Chondrocyte (in vitro differentiated cells): ENCODE measurements at places on chromosomes 6 and 20. TPM values are rescaled to one million over a fixed set of nuclear protein-coding genes. Genes with fewer than 3 reads are reported as not detected.

MYH7B gene
- total RNA-seq = 0.30 to 0.64 TPM in 2 of 3 replicates, not detected in the other

RXRB gene
- 45.1 to 51.5 TPM (median 46.5 TPM) in 3 replicates for total RNA-seq

LTA gene
- not detected in 3 replicates for total RNA-seq

C6orf141 gene
- not detected in 3 replicates for total RNA-seq

RTEL1 gene
- total RNA-seq = 20.4 to 45.3 TPM (median 21.9 TPM) in 3 replicates

CST4 gene
- not detected in 3 replicates for total RNA-seq

COX7A2 gene
- total RNA-seq = 302 to 311 TPM (median 303 TPM) in 3 replicates

OXT gene
- total RNA-seq = not detected in 3 replicates

IL17A gene
- not detected in 3 replicates for total RNA-seq

GRCh38 chr6:42380228-42380979 is 71.3 kb downstream of the TRERF1 start:
- H3K27ac ChIP-seq = no peak overlapping the region
- DNase-seq = no peak
- no peak overlapping the region for H3K4me3 ChIP-seq
- H3K27me3 ChIP-seq = no peaks in the 10 kb centered on the region

DNA sequence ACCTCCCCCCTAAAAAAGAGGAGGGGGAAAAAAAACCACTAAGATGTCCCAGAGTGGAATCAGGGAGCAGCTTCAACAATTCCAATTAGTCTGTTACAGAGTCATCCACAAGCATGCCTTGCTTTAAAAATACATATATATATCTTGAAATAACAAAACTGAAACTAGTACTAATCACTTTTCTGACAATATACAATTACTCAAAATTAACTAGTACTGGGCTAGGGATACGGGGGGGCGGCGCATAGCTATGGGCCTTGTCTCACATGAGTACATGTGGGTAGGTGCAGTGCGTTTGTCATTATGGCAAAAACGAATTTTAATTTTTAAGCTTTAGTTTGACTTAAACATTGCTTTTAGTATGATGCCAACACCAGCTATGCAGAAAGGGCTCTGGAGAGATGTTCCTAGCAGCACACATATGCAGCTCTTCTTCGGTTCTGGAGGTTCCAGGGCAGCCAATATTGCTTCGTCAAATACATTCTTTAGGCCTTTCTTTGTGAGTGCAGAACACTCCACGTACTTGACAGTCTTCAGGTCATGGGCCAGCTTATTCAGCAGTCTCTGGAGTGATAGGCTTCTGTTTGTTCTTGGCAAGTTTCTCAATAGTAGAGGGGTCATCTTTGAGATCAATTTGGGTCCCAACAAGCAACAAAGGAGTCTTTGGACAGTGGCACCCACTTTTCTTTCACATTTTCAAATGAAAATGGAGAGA is 38.8 kb downstream of the ITCH start:
- peak overlapping the region; percentile 82 for H3K27ac ChIP-seq
- peaks cover 43% of the 10 kb centered on the region for H3K4me1 ChIP-seq
- H3K36me3 ChIP-seq = peaks cover 28% of the 10 kb centered on the region
- DNase-seq = peak; percentile 28
- no peaks in the 10 kb centered on the region for H3K27me3 ChIP-seq

DNA sequence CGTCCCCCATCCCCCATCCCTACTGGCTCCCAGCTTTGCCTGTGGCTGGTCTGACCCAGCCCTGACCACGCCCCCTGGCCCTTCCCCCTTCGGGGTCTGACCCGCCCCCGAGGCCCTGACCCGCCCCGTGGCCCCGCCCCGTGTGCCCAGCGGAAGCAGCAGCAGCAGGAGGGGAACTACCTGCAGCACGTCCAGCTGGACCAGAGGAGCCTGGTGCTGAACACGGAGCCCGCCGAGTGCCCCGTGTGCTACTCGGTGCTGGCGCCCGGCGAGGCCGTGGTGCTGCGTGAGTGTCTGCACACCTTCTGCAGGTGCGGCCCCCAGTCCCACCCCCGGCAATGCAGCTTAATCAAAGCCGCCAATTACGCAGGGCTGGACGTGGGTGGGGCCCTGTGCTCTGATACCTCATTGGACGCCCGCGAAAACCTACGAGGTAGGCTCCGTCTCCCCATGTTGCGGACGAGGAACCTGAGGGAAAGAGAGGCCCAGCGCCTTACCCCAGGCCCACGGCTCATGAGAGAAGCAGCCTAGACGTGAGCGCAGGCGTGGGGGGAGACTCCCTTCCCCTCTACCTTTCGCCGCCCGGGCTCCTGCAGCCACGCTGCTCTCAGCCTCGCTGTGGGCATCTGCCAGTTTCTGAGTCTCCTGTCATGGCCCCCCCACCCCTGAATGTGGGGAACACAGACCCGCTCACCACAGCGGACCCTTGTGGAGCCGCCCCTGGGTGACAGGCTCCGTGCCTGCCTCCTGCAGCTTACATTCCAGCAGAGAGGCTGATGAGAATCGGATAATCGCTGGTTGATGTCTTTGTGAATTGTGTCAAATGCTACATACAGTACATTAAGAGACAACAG is 12.8 kb downstream of the RBCK1 start:
- H3K4me3 ChIP-seq = no peak overlapping the region
- H3K36me3 ChIP-seq = peaks cover 23% of the 10 kb centered on the region
- H3K4me1 ChIP-seq = no peaks in the 10 kb centered on the region
- DNase-seq = no peak

- H3K27me3 ChIP-seq = no peaks in the 10 kb centered on the region
- no peaks in the 10 kb centered on the region for H3K36me3 ChIP-seq
- H3K4me3 ChIP-seq = no peak overlapping the region
- peaks cover 5% of the 10 kb centered on the region for H3K4me1 ChIP-seq
- no peak for DNase-seq
Observed at GRCh38 chr6:164014346-164015087, 600.0 kb downstream of the QKI start.

DNA sequence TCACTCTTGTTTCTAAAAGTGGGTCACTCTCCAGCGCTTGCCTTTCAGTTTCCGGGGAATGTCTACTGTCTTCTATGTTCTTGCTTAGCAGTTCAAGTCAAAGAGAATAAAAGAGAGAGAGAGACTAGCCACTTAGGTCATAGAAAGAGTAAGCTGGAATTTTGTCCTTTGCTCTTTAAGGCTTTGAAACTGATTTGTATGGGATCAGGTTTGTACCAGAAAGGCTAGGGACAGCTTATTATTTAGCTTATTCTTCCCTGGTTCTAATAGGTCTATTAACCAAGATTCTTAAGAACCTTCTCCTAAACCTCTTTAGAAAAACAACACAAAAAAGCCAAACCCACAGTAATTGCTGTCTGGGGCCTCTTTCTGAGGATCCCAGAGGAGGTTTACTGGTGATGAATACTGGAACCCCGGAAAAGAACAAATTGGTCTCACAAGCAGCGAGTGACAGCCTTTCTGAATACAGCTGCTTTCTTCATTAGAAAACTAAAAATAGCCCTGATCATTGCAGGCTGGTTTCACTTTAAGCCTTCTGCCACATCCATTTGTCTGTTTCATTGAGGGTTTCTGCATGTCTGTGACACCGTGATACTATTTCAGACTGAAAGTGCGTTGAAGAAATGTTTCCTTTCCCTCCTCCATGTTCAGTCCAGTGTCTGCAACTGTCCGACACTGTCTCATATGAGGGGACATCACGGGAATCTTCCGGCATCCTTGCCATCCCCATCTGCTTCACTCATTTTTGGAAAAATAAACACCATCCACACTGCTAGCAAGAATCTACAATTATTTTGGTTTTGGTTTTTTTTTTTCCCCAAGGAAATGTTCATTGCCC is 75.1 kb upstream of the ATXN1 start:
- DNase-seq = no peak
- H3K36me3 ChIP-seq = no peaks in the 10 kb centered on the region
- H3K4me1 ChIP-seq = peaks cover 31% of the 10 kb centered on the region
- H3K27ac ChIP-seq = peak overlapping the region; percentile 89
- no peaks in the 10 kb centered on the region for H3K27me3 ChIP-seq

DNA sequence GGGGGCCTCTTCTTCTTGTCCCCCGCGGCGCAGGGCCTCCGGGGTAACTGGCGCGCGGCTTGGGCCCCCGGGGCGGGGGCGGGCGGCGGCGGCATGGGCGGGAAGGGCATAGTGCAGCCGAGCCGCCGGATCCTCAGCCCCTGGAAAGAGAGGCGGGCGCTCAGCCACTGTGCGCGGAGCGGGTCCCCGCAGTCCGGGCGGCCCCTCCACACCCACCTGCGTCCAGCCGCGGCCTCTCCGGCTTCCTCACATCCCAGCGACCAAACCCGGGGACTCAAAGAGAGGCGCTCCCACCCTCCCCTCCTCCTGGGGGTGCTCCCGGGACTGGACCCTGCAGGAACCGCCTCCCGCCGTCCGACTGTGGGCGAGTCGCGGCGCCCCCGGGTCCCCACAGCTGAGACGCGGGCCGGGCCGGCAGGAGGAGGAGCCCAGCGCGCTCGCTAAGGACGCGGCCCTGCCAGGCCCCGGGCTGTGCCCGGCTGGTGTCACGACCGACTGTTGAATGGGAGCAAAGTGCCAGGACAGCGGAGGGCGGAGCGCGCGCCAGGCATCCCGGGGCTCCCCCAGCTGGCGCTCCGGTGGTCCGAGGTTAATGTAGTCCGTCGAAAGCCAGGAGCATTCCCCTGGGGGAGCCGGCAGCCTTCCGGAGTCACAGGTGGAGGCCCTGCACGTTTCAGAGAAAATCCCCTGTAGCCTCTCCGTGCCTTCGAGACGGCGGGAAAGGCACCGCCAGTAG is at the start of gene PRR18:
Gene PRR18 (minus strand): TSS at position 360 of the 736 bp plus-strand sequence. CDS start 250 bp downstream, at position 110.
- DNase-seq = no peak
- H3K36me3 ChIP-seq = no peaks in the 10 kb centered on the region
- H3K27me3 ChIP-seq = peaks cover 26% of the 10 kb centered on the region

DNA sequence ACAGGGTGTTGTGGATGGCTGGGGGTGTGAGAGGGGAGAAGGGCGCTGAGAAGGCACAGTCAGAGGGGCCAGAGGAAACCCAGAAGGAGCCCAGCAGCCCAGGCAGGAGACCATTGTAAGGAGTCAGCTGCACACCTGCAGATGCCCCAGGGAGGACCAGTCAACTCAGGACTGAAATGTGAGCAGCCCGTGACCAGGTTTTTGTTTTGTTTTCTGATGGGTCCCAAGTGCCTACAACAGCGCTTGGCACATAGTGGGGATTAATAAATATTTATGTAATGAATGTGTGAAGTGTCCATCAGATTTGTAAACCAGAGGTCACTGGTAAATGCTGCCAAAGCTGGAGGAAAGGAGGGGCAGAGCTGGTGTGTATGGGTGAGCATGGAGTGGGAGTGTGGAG is 30.2 kb downstream of the TRAM2 start:
- H3K36me3 ChIP-seq = peaks cover 9% of the 10 kb centered on the region
- peak overlapping the region; percentile 95 for H3K27ac ChIP-seq
- no peak for DNase-seq
- H3K4me1 ChIP-seq = peaks cover 100% of the 10 kb centered on the region

DNA sequence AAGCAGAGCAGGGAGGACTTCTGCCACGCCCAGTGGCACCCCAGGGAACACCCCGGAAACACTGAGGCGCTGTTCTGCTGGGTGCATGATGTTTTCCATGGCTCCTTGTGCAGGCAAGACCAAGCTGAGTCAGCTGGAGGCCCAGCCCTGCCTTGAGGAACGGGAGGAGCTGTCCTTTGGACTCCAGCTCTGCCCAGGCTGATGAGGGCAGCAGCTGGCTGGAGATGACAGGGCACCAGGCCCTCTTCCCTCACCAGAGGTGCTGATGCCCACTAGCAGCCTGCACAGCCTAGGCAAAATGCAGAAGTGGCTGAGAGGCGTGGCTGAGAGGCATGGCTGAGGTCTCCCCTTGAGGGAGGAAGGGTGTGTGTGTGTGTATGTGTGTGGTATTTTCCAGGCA is 2.4 kb downstream of the C6orf132 start:
- H3K4me1 ChIP-seq = peaks cover 40% of the 10 kb centered on the region
- H3K4me3 ChIP-seq = no peak overlapping the region
- no peaks in the 10 kb centered on the region for H3K36me3 ChIP-seq
- no peak overlapping the region for H3K27ac ChIP-seq
- no peaks in the 10 kb centered on the region for H3K27me3 ChIP-seq

GRCh38 chr6:139161169-139161568 is 26.3 kb downstream of the HECA start:
- peak overlapping the region; percentile 37 for H3K27ac ChIP-seq
- no peak overlapping the region for H3K4me3 ChIP-seq
- no peaks in the 10 kb centered on the region for H3K36me3 ChIP-seq

GRCh38 chr6:10174056-10174455 is 240.8 kb downstream of the TFAP2A start:
- no peak overlapping the region for H3K27ac ChIP-seq
- H3K4me1 ChIP-seq = peaks cover 20% of the 10 kb centered on the region
- no peak for DNase-seq
- H3K27me3 ChIP-seq = no peaks in the 10 kb centered on the region

DNA sequence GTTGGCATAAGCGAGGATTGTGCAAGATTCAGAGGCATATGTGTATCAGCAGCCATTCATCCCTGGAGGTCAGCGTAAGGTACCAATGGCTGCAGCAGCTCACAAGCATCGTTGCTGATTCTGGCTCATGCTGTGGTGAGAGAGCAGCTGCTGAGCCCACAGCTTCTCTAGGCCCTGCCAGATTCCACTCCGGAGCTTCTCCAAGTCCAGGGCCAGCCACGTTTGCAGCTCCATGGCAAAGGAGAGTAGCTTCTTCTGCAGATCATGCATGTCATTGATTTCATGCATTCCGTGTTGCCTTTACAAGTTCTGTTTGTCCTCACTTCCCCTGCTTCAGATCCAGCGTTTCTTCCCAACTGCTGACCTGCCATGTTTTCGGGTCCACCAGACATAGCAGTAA is 474.8 kb upstream of the ID4 start:
- H3K27me3 ChIP-seq = no peaks in the 10 kb centered on the region
- no peaks in the 10 kb centered on the region for H3K36me3 ChIP-seq
- no peak overlapping the region for H3K27ac ChIP-seq
- H3K4me3 ChIP-seq = no peak overlapping the region
- H3K4me1 ChIP-seq = peaks cover 2% of the 10 kb centered on the region

- H3K4me1 ChIP-seq = peaks cover 32% of the 10 kb centered on the region
- H3K4me3 ChIP-seq = no peak overlapping the region
- DNase-seq = no peak
Observed at GRCh38 chr6:32982084-32982701, 13.8 kb downstream of the BRD2 start.

- no peaks in the 10 kb centered on the region for H3K36me3 ChIP-seq
- no peak overlapping the region for H3K27ac ChIP-seq
- H3K27me3 ChIP-seq = no peaks in the 10 kb centered on the region
- peaks cover 46% of the 10 kb centered on the region for H3K4me1 ChIP-seq
- DNase-seq = no peak
Observed at GRCh38 chr6:4816904-4817303, 40.7 kb downstream of the CDYL start.

GRCh38 chr20:63273059-63273579 is 506 bp downstream of the ARFGAP1 start:
- peak overlapping the region; percentile 89 for H3K27ac ChIP-seq
- peak overlapping the region; percentile 92 for H3K4me3 ChIP-seq
- no peaks in the 10 kb centered on the region for H3K27me3 ChIP-seq

GRCh38 chr6:52509281-52510212 is 67.3 kb downstream of the TRAM2 start:
- H3K36me3 ChIP-seq = peaks cover 69% of the 10 kb centered on the region
- H3K4me1 ChIP-seq = peaks cover 87% of the 10 kb centered on the region
- DNase-seq = no peak
- H3K27me3 ChIP-seq = no peaks in the 10 kb centered on the region
